ENCODE measurements at places on chromosomes 3 and 15.

DNA sequence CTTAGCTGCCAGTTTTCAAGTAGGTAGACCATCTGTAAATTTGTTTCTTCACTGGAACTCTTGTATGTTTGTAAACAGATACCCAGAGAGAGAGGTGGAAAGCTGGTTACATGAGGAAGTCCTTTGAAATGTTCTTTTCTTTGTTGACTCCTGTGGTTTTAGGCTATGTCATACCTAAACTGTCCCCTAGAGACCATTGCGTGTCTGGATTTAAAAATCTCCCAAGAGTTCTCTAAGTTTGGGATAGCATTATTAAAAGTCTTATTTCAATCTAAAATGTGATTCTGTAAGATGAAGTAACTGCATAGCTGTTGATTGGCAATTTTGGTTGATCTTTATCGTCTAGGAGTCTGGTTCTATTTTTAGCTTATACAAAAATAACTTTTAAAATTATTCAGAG lies 127.2 kb downstream of the GHSR start:
- no peak for DNase-seq

- no peak for DNase-seq
Measured at GRCh38 chr3:38313263-38313662, 31.2 kb downstream of the SLC22A14 start.

DNA sequence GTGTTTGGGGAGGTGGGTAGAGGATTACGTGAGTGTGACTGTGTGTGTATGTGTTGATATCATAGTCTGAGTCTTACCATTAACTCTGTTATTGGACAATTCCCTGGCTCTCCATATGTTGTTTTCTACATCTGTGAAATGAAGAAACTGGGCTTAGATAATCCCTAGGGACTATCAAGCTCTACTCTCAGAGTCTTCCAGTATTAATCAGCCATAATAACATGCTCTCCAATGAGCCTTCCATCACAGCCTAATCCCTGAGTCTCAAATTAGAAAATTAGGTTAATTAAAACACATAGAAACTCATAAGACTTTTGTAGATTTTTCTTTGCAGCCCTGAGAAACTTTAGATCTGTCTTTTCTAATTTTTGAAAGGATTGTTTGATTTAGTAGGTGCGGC lies 404.2 kb upstream of the RARB start:
- no peak for DNase-seq

DNA sequence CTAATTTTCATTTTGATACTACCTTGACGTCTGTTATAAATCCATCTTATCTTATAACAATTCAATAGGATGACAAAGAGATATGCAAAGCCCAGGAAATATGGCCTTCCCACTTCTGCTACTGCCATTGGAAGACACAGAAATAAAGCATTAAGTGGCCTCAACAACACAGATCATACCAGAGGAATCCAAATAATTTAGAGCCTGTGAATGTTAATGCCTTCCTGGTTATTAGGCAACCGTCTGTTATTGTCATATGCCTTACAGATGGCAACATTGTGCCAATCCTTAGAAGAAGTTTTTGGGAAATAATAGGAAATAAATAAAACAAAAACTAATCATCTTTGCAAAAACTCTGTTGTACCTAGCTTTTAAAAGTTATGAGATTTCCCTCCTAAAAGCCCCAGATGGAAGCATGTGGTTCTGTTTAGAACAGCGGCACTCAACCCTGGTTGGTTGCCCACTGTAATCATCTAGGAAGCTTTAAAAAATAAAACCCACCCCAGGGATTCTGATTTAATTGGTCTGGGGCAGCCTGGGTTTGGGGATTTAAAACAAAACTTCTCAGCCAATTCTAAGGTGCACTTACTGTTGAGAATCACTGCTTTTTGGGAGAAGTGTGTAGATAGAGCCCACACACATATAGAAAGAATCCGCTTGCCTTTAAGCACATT lies 704.8 kb upstream of the CFAP20DC start:
- no peak for DNase-seq

GRCh38 chr3:4350789-4351163 lies 47.6 kb downstream of the SETMAR start:
- DNase-seq = no peak

- no peak for DNase-seq
Measured at GRCh38 chr15:33915571-33916407, 52.5 kb upstream of the CHRM5 start.

- no peak for DNase-seq
Measured at GRCh38 chr3:50608278-50608677, 3.3 kb downstream of the CISH start.

GRCh38 chr3:54069961-54070360 lies 52.4 kb upstream of the CACNA2D3 start:
- no peak for DNase-seq

DNA sequence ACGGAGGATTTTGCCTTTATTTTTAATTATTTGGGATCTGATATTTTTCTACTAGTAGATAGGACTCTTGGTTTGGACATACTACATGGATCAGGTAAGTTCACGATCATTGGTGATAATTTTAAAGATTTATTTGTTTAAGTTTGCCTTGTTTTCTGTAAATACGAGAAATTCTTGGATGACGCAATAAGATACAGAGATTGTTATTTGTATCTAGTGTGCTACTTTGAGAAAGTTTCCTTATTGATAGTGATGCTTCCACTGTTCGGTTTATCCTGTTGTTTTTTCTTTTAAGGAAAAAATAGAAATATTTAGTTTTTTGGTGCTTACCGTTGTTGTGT lies 577 bp downstream of the CHD2 start:
- no peak for DNase-seq

- DNase-seq = peak; percentile 16
Measured at GRCh38 chr3:12706504-12707253, 42.8 kb upstream of the RAF1 start.

- DNase-seq = no peak
Measured at GRCh38 chr15:82856397-82857170, 47.2 kb downstream of the WHAMM start.

GRCh38 chr15:90553248-90553745 lies 23.6 kb downstream of the CRTC3 start:
- no peak for DNase-seq

- no peak for DNase-seq
Measured at GRCh38 chr3:109021556-109021955, 67.9 kb upstream of the GUCA1C start.

- DNase-seq = no peak
Measured at GRCh38 chr3:157618075-157618760, 115.0 kb upstream of the VEPH1 start.

DNA sequence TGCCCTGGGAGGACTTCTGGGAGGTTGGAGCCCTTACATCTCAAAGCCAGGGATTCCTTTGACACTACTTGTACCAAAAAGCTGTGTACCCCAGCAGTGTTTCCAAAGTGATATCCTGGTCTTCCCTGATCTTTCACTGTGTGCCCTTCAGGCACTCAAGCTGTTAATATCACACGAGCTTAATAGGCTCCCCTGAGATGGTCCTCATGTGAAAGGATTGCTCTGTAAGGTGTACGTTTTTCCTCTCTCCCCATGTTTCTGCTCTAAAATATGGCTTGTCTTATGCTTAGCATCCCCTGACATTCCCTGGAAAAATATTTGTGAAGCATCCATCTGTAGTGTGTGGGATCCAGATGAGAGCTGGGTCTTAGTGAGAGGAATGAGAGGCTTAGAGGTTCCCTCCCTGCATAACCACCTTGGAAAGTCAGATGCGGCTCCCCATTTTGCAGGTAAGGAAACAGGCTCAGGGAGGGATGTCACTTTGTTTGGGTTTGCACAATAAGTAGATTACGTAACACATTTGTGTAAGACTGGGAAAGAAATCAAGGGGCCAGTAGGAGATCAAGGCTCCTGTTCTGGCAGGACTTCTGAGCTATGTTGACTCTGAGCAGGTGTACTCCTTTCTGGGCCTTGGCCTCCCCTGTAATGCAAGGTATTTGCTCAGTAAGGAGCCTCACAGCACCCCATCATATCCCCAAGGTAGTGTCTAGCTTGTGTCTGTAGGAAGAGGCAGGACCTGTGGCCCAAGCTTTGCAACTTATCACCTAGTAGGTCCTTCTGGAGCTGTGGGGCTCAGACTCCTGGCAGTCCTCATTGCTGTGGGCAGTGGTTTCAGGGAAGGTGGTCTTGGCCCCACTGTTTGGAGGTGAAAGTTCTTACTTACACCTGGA lies 667 bp upstream of the ACOX2 start:
- no peak for DNase-seq

All from stimulated activated CD4-positive, alpha-beta T cell treated with anti-CD3 and anti-CD28 coated beads, Interleukin-1b, Interleukin-23, amount 100 ng/mL, for 4 hours (primary cell).